ENCODE measurements at places on chromosomes 12 and 14. TPM values are rescaled to one million over a fixed set of nuclear protein-coding genes. Genes with fewer than 3 reads are reported as not detected.

PCED1B gene
- 1.5 TPM for total RNA-seq

DPY19L2 gene
- 2.3 TPM for total RNA-seq

MIPOL1 gene
- total RNA-seq: 31.3 TPM

DDX23 gene
- total RNA-seq: 101 TPM

GRCh38 chr14:21894003-21894897 lies 220.6 kb upstream of the OR4E1 start:
- no peaks in the 10 kb centered on the region for H3K36me3 ChIP-seq
- H3K27ac ChIP-seq: no peak overlapping the region
- H3K27me3 ChIP-seq: no peaks in the 10 kb centered on the region
- no peak for DNase-seq
- no peak overlapping the region for H3K4me3 ChIP-seq
- peaks cover 14% of the 10 kb centered on the region for H3K4me1 ChIP-seq

DNA sequence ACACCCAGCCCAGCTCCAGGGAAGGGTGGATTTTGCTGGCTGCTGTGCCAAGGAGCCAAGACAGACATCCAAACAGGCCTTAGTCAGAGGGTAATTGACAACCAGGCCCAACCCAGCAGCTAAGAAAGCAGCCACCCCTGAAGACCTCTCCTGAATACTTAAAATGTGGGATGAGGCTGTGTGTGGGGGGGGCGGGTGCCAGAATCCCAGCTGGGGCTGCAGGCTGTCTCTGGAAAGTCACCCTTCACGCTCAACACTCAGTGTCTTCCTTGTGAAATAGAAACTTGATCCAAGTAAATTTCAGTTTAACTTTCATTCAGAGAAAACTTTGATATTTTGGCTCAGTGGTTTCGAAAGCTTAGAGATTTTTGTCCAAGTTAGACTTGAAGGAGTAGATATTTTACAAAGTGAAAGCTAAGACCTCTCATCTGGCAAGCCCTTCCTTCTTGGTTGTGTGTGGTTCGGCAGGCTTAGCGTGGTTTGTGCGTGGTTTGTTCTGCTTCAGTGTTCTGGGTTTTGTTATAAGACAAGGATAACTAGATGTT lies 5.1 kb downstream of the PAPLN start:
- DNase-seq: no peak
- peaks cover 32% of the 10 kb centered on the region for H3K4me1 ChIP-seq
- no peaks in the 10 kb centered on the region for H3K27me3 ChIP-seq
- no peak overlapping the region for H3K4me3 ChIP-seq
